Erythroblast (primary cell): ENCODE measurements at places on chromosomes 1 and 21.
A peak's percentile ranks its signal among the peaks of the same experiment; 100 is the strongest.

- DNase-seq: no peak
Observed at GRCh38 chr1:29117381-29117780, 6.3 kb downstream of the TMEM200B start.

GRCh38 chr1:241895013-241895412, 47.0 kb downstream of the EXO1 start:
- DNase-seq: no peak

GRCh38 chr1:25996966-25997827, 666 bp downstream of the PAFAH2 start:
- no peak for DNase-seq

- no peak for DNase-seq
Observed at GRCh38 chr1:212607913-212608391, 609 bp upstream of the ATF3 start.

- peak; percentile 57 for DNase-seq
Observed at GRCh38 chr1:181135437-181135731, 46.9 kb downstream of the IER5 start.

- no peak for DNase-seq
Observed at GRCh38 chr21:37165586-37165985, 92.5 kb downstream of the TTC3 start.

DNA sequence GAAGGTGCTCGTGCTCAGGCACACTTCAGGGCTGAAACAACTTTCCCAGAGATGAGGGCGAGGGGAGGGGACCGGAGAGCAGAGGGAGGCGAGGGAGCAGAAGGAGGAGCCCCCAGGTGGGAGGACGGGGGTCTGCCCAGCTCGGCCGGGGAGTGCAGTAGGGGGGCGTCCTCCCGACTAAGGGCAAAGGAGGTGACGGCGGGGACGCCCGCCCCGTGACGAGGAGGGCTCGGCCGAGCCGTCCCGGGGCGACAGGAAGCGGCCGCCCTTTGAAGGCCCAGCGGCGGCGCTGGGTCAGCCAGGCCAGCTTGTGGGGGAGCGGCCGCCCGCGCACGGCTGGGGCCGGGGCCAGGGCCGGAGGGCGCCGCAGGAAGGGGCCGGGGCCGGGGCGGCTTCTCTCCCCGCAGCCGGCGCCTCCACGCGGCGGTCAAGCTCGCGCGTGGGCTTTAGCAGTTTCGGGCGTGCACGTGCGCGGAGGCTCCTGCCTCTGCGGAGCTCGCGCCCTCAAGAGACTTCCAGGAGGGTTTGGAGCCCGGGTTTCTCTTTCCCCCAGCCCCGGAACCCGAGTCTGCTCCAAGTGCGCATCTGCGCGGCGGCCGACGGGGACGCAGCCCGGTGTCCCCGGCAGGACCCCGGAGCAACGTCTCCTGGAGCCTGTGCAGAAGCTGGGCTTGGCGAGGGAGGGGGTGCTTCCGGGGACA, 100.8 kb upstream of the SLC45A1 start:
- DNase-seq: no peak

DNA sequence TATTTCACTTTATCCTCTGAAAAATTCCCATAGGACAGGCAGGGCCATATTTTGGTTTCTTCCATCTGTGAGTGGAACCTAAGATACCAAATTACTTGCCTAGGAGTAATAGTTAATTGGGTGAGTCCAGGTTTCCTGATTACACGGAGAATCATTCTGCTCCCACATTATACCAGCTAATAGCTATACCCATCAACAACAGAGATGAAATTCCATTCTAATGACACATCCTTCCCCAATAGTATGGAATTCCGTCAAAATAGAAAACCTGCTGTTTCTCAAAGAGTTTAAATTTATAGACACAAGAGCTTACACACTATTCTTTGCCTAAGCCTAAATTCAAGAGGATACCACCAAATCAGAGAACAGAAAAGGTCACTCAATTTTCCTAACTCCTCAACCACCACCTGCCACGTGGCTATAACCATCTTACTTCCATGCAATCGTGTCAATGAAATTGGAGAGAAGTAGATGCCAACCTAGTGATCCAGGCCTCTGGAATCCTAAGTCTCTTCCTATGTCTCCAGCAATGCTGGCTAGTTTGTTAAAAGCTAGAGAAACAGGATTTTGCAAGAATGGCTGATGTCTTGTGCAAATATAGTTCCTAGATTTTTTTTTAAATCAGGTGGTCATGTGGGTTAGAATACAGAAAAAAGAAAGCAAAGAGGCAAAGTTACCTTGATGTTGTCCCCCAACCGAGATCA, 6.2 kb downstream of the PPT1 start:
- no peak for DNase-seq

DNA sequence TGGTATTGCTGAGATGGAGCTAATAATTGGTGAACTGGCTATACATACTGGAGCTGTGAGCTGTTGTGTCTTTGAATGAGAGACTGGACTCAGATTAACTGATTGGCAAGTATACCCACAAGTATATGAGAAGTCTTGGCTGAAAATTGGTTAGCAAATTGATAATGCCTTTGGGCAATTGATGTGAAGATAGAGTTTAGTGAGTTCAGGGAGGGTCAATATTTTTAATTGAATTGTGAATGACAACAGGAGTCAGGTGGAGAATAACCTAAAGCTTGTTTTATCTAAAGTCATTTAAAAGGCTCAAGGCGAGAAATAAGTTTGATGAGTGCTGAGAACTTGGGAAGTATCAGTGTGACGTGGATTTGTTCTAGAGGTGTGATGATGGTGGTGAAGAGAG, 27.5 kb downstream of the NCAM2 start:
- DNase-seq: no peak

GRCh38 chr21:37936010-37936785, 19.9 kb upstream of the KCNJ6 start:
- no peak for DNase-seq

DNA sequence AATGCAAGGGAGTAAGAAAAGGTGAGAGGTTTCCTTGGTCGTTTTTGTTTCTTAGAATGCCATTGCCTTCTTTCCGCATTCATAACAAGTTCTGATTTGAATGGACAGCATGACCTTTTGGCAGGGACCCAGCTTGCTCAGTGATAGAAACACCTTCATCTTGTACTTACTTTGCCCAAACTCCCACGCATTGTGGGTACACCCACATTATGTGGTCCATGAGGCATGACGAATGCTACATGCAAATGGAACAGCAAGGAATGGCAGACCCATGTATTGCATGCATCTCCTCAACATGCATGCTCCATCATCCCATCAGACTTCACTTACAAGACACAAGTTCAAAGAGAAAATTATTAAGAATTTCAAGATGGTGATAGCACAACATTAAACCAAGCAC, 102.8 kb downstream of the CDC7 start:
- DNase-seq: no peak

DNA sequence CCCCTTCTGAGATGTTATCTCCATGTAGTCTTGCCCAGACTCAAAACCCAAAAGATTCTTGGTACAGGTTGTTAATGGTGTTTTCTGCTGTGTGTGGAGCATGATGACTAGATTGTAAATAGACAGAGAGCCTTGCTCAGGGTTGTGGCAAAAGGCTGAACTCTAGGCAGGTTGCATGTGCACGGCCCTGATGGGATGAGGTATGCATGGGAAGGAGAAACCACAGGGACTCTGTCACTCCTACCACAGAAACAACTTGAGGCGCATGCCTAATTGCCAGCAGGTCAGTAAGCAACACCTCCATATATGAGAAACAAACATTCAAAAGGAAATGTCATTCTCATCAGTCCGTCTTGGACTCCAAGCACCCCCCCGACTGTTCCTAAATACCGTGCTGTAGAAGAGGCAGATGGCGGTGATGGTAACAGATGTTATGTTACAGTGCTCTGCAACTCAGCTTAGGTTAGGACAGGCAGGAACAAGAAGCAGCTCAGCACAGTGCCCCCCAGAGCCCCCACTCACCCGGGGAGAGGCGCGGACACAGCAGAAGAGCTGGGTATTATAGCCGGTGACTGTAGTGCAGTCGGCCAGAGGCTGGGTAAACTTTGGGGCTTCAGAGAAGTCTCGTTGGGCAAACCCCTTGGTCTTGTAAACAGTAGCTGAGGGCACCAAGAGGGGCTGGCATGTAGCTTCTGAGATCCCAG, 10.9 kb downstream of the MYBPHL start:
- no peak for DNase-seq

DNA sequence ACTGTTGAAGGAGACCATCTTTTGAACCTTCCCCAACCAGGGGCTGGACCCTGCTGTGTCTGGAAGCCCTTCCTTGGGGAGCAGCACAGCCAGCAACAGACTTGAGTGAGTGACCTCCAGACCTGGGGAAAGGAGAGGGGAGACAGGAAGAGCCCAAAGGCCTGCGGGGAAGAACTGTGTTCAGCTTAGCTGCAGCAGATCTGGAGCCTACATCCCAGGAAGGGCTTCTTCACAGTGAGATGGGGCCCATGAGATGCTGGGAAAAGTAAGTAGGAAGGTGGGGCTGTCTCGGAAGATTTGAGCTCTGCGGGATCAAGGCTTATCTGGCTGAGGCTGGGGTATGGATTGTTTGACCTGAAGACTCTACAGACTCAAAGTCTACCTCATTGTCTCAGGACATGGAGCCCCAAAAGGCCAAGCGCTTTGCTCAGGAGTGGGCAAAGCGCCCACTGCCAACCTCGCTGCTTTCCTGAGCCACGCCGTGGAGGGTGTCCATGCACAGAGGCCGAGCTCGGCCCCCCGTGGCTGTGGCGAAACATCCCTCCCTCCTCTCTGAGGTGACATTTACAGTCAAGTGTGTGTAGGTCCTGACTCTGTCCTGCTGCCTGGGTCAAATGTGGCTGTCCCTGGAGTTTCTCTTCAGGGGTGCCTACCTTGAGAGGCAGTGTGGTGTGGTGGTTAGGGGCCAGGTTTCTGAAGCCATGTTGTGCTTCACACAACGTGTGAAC, 24.5 kb downstream of the SPOCD1 start:
- DNase-seq: no peak

GRCh38 chr1:156945881-156946661, 25.6 kb downstream of the LRRC71 start:
- DNase-seq: peak; percentile 30

GRCh38 chr1:116451702-116452101, 78.7 kb downstream of the ATP1A1 start:
- no peak for DNase-seq

GRCh38 chr1:950268-950667, 8.8 kb downstream of the NOC2L start:
- no peak for DNase-seq

GRCh38 chr1:204001166-204001901, 71.6 kb upstream of the SOX13 start:
- DNase-seq: no peak

DNA sequence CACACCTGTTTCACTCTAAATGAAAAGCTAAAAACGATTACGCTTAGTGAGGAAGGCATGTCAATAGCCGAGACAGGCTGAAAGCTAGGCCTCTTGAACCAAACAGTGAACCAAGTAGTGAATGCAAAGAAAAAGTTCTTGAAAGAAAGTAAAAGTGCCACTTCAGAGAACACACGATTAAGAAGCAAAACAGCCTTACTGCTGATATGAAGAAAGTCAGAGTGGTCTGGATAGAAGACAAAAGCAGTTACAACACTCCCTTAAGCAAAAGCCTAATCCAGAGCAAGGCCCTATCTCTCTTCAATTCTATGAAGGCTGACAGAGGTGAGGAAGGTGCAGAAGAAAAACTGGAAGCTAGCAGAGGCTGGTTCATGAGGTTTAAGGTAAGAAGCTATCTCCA, 130.7 kb downstream of the SIPA1L2 start:
- no peak for DNase-seq

- DNase-seq: no peak
Observed at GRCh38 chr1:57520743-57521515, 97.1 kb upstream of the DAB1 start.

GRCh38 chr1:115214098-115214497, 124.0 kb downstream of the NGF start:
- no peak for DNase-seq

DNA sequence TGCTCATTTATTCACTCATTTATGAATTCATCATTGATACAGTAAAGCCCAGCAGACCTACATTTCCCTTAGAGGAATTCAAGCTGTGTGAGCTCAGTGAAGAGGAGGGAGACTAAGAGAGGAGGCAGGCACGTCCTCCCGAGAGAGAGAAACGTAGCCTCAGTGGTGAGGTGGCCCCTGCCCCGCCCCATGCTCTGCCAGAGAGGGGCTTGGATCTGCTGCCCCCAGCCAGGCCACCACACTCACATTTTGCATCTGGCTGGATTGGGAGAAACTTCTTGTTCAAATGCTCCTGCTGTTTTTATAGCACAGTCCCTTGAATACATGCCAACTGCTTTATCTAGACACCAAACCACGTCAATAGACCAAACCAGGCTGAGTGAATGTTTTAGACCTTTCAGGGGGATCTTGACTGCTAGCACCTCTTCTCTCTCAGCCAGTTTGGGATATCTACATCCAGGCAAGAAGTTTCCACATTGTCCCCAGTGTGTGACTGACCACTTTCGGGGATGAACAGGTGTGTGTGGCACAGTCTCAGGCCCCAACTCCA, 67.7 kb upstream of the AJAP1 start:
- DNase-seq: no peak

DNA sequence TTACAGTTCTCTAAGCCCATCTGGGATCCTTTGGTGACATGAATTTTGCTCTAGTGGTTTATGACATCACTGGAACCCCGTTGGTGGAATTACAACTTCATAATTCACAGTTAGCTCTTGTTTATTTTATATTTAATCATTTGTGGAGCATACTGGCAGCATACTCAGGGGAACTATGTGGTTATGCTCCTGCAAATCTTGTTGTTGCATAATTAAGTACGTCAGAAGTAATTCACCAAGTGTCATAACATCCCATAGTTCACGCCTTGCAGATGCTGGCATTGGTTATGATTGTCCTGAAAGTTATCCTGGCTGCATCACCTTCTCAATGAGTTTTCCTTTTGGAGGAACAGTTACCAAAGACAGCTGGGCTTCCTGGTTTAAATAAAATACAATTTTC, 16.5 kb downstream of the PRRX1 start:
- no peak for DNase-seq

DNA sequence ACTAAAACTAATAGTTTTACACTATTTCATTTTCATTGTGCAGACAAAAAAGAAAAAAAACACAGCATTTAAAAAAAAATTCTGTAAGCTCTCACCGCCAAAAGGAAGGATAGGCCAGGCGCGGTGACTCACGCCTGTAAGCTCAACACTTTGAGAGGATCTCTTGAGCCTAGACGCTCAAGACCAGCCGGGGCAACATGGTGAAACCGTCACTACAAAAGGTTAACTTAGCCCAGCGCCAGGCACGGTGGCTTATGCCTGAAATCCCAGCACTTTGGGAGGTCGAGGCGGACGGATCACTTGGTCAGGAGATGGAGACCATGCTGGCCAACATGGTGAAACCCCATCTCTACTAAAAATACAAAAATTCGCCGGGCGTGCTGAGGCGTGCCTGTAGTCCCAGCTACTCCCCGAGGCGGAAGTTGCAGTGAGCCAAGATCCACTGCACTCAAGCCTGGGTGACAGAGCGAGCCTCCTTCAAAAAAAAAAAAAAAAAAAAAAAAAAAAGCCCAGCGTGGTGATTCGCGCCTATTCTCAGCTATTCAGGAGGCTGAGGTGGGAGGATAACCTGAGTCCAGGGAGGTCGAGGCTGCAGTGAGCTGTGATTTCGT, 14.3 kb upstream of the SPEN start:
- peak; percentile 20 for DNase-seq

DNA sequence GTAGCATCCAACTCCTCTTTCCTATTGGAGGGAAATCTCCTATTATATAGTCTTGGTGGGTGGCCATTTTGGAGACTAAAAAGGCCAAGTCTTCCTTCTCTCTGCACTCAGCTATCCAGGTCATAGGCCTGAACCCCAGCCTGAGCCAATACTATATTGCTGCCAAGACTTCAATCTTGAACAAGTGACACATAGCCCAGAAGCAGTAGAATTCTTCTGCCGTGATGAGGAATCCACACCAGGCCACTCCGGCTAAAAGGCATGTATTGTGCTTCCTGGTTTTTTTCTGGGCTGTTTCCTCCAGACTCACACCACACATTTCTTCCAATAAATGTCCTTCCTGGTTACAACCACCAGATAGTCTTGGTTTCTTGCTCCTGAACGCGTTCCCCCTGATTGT, 43.0 kb downstream of the ATF3 start:
- DNase-seq: no peak
